Left lobe of liver (tissue), 2 donors: ENCODE measurements at places on chromosomes 7 and 10. TPM values are rescaled to one million over a fixed set of nuclear protein-coding genes. Genes with fewer than 3 reads are reported as not detected.

- no peak for DNase-seq
Measured at GRCh38 chr7:25845464-25845863, 306.5 kb upstream of the NFE2L3 start.

DNA sequence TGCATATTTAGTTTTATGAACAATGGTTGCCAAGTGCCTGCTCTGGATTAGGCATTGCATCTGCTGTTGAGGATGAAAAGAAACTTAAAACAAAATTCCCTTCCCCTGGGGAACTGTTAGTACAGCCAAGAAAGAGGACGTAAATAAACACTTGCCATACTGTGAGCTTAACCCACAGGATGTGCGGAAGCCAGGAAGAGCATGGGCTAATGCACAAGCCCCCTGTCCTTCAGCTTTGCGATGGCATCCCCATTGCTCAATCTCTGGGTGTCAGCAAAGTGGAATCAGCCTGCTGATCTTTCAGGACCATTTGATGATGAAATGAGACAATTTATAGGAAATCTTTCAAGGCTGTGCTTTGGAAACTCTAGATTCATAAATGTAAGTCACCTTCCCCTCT is 399.9 kb upstream of the IGFBP3 start:
- no peak for DNase-seq

- no peak for DNase-seq
Measured at GRCh38 chr10:78630944-78631838, 437.6 kb upstream of the ZMIZ1 start.

- no peak for DNase-seq
Measured at GRCh38 chr7:113636727-113637421, 281.9 kb downstream of the PPP1R3A start.

- DNase-seq, result no peak
Measured at GRCh38 chr7:37031571-37032257, 307.4 kb upstream of the AOAH start.

DNA sequence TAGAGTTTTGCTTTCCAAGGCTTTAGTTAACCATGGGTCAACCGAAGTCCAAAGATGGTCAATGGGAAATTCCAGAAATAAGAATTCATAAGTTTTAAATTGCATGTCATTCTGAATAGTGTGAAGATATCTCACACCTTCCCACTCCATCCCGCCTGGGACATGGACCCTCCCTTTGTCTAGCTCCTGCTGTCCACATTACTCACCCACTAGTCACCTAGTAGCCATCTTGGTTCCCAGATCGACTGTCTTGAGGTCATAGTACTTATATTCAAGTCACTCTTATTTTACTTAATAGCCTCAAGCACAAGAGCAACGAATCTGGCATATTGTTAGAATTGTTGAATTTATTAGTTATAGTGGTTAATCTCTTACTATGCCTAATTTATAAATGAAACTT is 366.6 kb downstream of the PRPF18 start:
- no peak for DNase-seq

Gene WNT8B
- total RNA-seq, result not detected

DNA sequence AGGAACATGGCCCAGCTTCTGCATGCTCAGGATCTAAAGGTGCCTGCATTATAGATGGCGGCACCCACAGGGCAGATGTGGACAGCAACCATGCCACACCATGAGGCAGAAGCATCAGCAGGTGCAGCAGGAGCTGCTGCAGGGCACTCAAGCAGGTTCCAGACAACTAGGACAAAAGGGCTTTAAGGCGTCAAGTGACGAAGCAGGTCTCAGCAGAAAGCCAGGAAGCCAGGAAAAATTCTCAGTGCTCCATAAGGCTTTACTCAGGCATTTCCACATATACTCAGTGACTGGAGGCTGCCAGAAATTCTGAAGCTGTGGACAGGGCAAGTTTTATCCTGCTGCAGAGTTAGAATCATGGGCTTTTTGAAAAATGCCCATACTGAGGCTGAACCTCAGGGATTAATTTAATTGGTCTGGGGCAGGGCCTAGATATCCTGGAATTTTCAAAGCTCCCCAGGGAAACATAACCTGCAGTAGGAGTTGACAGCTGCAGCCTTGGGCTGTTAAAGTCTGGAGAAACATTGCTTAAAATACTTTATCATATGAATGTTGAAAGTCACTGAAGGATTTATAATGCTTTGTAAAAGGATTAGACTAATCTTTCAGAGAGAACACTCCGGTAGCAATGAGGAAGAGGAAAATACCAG is 68.1 kb upstream of the RNF148 start:
- DNase-seq, result no peak

GRCh38 chr10:126417220-126417825 is 29.0 kb upstream of the ADAM12 start:
- no peak for DNase-seq

DNA sequence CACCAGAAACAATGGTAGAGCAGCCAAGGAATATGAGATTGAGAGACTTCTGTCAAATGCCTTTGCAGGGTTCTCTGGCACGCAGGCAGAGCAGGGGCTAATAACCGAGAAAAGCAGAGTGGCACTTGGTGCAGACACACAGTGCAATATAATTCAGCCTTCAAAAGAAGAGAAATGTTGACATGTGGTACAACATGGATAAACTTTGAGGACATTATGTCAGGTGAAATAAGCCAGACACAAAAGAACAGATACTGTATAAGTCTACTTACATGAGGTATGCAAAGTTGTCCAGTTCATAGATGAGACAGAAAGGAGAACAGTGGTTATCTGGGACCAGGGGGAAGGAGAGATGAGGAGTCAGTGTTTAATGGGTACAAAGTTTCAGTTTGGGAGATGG is 41.8 kb downstream of the ITIH5 start:
- DNase-seq, result no peak

Gene DNAJC12
- 14.3 TPM for total RNA-seq

Gene GIMAP1
- 1.4 TPM for total RNA-seq
